Melanocyte of skin (primary cell): ENCODE measurements at places on chromosomes 6 and 20. TPM values are rescaled to one million over a fixed set of nuclear protein-coding genes. Genes with fewer than 3 reads are reported as not detected.

Gene PTCRA
- total RNA-seq, result 1.5 TPM in 1 of 2 replicates, not detected in the other

Gene F13A1
- total RNA-seq, result not detected in 2 replicates

Gene PKIB
- total RNA-seq, result 20.7 and 23.1 TPM in 2 replicates

Gene ORC3
- 37.3 and 45.8 TPM in 2 replicates for total RNA-seq

Gene EYS
- not detected in 2 replicates for total RNA-seq

Gene ANGPT4
- total RNA-seq, result under 0.01 TPM in 1 of 2 replicates, not detected in the other

Gene SEL1L2
- not detected in 2 replicates for total RNA-seq

Gene COL12A1
- 19.3 and 58.6 TPM in 2 replicates for total RNA-seq

Gene ZBTB12
- total RNA-seq, result 2.3 and 3.0 TPM in 2 replicates

Gene YWHAB
- 156 and 192 TPM in 2 replicates for total RNA-seq

Gene SMIM29
- total RNA-seq, result 76.0 and 92.2 TPM in 2 replicates

Gene LPA
- total RNA-seq, result not detected in 2 replicates

Gene NKX2-2
- total RNA-seq, result not detected in 2 replicates

Gene SULF2
- 6.5 and 15.3 TPM in 2 replicates for total RNA-seq

Gene FERMT1
- under 0.01 and 0.77 TPM in 2 replicates for total RNA-seq

Gene CNKSR3
- 4.8 and 5.8 TPM in 2 replicates for total RNA-seq

Gene BRD2
- 101 and 122 TPM in 2 replicates for total RNA-seq

Gene WFDC12
- not detected in 2 replicates for total RNA-seq

Gene USP49
- 2.7 and 2.9 TPM in 2 replicates for total RNA-seq

Gene RAET1L
- total RNA-seq, result not detected in 2 replicates

Gene DEFB132
- not detected in 2 replicates for total RNA-seq

Gene TMEM151B
- total RNA-seq, result not detected in 2 replicates

Gene FRS3
- total RNA-seq, result 1.7 and 1.8 TPM in 2 replicates

Gene SLC22A3
- total RNA-seq, result under 0.01 TPM in 1 of 2 replicates, not detected in the other

Gene OLIG3
- total RNA-seq, result not detected in 2 replicates

Gene BEND6
- total RNA-seq, result 1.4 and 4.0 TPM in 2 replicates

Gene IRAK1BP1
- total RNA-seq, result 3.1 and 5.5 TPM in 2 replicates

Gene MAK
- 0.15 and 0.33 TPM in 2 replicates for total RNA-seq

Gene HMGCLL1
- total RNA-seq, result not detected in 2 replicates

Gene CNBD2
- 1.9 and 3.0 TPM in 2 replicates for total RNA-seq

Gene KCNK16
- total RNA-seq, result not detected in 2 replicates

Gene NT5E
- total RNA-seq, result 68.0 and 83.9 TPM in 2 replicates

Gene OXT
- not detected in 2 replicates for total RNA-seq

Gene ENPP1
- total RNA-seq, result 13.1 and 48.7 TPM in 2 replicates

Gene KIZ
- 8.9 and 13.1 TPM in 2 replicates for total RNA-seq

Gene CRIP3
- total RNA-seq, result not detected in 2 replicates

Gene EFCAB8
- 1.1 TPM in 1 of 2 replicates, not detected in the other for total RNA-seq

Gene ECHDC1
- 54.4 and 79.2 TPM in 2 replicates for total RNA-seq

Gene KCNK17
- not detected in 2 replicates for total RNA-seq

Gene SNPH
- 7.0 and 7.4 TPM in 2 replicates for total RNA-seq

Gene PROKR2
- not detected in 2 replicates for total RNA-seq

Gene MSH5
- 17.6 and 20.4 TPM in 2 replicates for total RNA-seq

Gene MUC22
- total RNA-seq, result not detected in 2 replicates

Gene ISM1
- 0.67 and 2.8 TPM in 2 replicates for total RNA-seq

Gene SAMD3
- total RNA-seq, result not detected in 2 replicates

Gene PI3
- 0.69 TPM in 1 of 2 replicates, not detected in the other for total RNA-seq

Gene NTSR1
- under 0.01 TPM in 1 of 2 replicates, not detected in the other for total RNA-seq

Gene DPPA5
- total RNA-seq, result not detected in 2 replicates

Gene SNX9
- 47.6 and 62.8 TPM in 2 replicates for total RNA-seq

Gene TNFRSF21
- total RNA-seq, result 4.3 and 6.0 TPM in 2 replicates

Gene IPCEF1
- under 0.01 and 0.36 TPM in 2 replicates for total RNA-seq

Gene BTNL2
- total RNA-seq, result not detected in 2 replicates

Gene OTOR
- total RNA-seq, result not detected in 2 replicates

Gene ZNF341
- total RNA-seq, result 1.4 and 2.2 TPM in 2 replicates
